ENCODE measurements at places on chromosomes 2 and 18.

DNA sequence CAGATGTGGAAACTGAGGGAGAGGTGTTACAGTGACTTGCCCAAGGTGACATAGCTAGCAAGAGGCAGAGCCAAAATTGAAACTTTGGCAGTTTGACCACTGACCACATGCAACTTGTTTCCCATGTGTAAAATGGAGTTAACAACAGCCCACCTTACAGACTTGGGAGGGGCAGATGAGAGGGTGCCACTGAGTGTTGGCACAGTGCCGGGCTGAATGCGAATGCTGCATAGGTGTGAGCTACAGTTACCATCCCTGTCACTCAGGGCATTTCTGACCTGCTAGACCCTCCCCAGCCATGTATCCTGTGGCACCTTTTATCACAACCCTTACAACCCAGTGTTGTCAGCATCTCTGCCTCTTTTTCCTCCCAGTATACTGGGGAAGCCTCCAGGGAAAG lies 10.8 kb downstream of the SMARCAL1 start:
- no peak for DNase-seq

DNA sequence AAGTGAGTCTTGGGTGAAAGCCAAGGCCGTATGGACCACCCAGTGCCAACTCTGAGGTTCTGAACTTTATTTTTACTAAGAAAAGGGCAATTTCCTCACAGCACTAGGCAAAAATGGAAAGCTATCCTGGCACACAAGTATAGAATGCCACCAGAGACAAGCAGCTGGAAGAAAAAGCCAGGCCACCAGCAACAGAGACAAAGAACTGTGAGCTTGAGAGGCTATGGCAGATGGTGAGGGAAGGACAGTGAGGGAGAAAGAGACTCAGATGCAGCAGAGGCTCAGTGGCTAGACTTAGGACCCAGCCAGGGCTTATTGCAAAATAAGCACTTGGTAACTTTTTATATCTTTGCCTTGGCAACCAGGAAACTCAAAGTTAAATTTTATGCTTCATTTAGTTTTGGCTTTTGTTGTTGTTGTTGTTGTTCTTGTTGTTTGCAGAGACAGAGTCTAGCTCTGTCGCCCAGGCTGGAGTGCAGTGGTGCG lies 78.0 kb upstream of the BZW1 start:
- no peak for DNase-seq

DNA sequence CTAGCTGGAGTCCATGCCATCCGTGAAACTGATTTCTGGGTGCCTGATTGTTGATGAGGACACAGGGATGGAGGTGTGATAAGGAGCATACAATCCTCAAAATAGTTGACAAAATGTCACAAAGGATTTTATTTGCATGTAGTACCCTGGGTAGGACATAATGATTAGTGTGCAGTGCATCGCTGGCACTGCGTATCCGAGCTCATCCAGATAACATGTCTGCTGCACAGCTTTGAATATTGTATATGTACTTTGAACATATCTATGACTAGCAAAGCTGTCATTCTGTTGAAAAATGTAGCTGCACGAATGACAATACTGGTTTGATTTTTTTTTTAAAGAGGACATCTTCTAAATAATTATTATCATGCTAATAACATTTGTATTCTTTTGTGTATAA lies 529.7 kb upstream of the FANCL start:
- DNase-seq = no peak

- DNase-seq = no peak
Measured at GRCh38 chr2:200454927-200455801, 54.7 kb downstream of the KCTD18 start.

- no peak for DNase-seq
Measured at GRCh38 chr2:157501026-157501425, 57.1 kb upstream of the CYTIP start.

DNA sequence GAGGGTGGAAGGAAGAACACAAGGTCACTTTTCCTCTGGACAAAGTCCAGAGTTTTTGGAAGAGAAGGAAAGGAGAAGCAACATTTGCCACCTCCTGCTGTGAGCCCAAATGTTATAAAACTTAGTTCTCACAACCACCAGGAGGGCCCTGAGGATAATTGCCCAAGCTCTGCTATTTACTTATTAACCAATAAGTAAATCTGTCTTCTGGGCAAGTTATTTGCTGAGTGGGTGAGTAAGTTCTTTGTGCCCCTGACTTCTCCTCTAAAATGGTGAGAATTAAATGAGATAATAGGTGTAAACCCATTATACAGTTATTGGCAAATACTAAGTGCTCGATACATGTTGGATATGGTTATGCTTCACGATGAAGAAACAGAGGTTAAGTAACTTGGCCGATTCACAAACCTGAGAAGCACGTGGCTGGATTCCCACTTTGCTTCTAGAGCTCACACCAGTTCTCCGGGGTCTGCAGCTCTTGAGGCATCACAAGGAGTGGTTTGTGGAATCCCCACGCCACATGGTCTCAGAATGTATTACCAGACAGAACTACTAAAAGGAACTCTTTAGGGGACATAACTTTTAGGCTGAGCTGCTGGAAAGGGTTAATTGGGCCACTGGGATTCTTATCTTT lies 164.1 kb downstream of the MYCN start:
- DNase-seq = no peak

DNA sequence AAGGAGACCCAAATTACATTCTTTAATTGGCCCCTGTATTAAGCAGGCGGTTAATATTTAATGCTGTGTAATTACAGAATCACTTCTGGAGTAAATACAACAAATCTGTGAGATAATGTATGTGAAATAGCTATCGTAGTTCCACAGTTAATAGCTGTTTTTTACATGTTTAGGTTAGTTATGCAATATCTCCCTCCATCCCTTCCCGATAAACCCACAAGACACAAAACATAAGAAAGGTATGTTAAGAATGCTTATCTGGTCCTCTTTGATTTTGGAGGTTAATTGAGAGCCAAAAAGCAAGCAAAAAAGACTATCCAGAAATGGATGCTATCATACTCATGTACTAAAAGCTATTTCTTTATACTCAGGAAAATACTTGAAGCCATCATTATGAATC lies 49.1 kb downstream of the ZNF638 start:
- DNase-seq = no peak

DNA sequence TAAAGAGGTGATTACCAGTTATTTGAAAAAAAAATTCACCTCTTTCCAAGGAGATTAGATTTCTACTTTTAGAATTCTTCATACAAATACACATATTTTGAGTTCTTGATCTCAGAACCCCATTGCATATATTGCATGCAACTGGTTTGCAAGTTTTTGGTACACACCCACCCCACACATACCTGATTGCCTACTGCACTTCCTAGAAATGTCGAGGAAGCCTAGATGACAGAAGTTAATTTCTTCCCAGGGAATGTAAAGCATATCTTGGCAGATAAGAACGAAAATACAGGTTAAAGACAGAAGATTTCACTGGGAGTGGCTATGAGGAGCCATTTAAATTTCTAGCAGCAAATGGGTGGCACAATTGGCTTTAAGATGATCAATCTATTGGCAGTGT lies 67.1 kb upstream of the IL1R1 start:
- no peak for DNase-seq

DNA sequence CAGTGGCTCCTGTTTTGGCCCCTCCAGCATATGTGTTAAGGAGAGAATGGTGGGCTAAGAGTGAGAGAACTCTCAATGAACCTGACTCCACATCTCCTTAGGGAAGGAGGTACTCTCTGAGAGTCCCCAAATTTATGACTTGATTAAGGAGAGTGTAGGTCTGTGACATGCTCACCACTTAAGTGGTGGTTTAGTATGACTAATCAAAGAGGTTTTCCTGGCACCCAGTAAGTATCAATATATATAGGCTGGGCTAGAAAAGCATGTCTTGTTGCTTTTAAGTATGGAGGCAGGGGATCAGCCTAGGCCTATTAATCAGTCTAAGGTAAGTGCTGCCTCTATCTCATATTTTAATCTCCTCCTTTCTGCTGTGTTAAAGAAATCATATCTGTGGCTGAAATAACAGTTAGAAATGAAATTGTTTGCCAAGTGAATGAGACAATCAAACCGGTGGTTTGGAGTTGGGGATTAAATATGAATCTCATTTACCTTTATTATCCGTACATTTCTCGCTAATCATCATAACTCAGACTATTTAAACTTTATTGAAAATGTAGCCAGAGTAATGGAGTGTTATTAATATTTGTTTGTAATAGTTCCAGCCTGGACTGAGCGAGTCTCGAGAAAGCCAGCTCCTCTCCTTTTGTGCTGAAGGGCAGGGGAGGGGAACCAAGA lies 107.7 kb upstream of the MEIS1 start:
- DNase-seq = no peak

DNA sequence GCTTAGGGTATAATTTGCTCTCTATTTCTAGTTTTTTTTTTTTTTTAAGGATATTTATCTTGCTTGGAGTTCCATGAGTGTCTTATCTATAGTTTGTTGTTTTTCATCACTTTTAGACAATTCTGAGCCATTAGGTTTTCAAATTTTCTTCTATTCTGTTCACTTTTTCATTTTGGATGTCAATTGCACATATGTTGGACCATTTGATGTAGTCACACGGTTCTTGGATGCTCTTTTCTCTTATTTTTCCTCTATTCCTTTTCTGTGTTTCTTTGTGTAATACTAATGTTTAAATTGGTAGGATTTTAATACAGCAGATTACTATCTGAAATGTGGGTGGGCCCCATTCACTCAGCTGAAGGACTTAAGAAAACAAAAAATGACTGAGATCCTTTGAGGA lies 292.6 kb downstream of the CALCRL start:
- DNase-seq = no peak

DNA sequence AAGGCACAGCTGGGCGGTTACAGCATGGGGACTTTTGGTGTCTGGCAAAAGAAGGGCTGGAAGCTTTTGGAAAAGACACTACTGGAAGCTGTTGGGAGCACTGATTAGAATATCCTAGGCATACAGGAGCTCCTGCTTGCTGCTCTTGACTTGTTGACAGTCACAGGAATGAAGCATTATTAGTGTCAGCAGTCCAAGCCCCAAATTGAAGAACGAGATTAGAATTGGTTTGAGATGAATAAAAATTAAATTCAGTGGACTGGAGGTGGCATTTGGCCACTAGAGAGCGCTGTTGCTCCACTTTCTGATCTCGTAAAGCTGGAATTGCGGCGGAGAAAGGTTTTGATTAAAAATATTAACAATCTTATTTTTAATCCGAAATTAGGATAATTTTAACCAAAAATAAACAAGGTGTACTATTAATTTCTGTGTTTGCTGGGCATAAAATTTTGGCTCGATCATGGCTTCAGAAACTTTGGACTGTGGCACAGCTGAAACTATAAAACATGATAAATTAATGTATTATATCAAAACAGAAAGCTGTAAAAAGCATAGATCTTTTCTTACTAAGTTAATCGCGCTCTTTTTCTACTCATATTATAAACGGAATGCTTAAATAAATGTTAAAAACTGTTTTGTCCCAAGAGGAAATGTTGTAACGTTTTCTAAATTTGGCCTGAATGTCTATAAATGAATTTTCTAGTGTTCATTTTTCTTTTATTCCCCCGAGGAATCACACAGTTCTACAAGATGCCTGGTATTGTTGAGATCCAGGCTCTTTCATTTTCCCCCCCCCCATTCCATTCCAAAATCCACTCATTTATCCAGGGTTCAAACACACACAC lies 2.4 kb upstream of the HOXD8 start:
- DNase-seq = peak; percentile 24

Data from stimulated activated CD4-positive, alpha-beta T cell treated with anti-CD3 and anti-CD28 coated beads, Interleukin-1b, Interleukin-23, amount 100 ng/mL, for 1 hour (primary cell).